Putamen (tissue), 1 donor: ENCODE measurements at places on chromosomes 3 and 15.
A peak's percentile ranks its signal among the peaks of the same experiment; 100 is the strongest.

- DNase-seq, result no peak
Observed at GRCh38 chr3:145865399-145866018, 295.5 kb downstream of the PLOD2 start.

GRCh38 chr3:140285380-140285779 lies 350.4 kb downstream of the CLSTN2 start:
- DNase-seq, result no peak

DNA sequence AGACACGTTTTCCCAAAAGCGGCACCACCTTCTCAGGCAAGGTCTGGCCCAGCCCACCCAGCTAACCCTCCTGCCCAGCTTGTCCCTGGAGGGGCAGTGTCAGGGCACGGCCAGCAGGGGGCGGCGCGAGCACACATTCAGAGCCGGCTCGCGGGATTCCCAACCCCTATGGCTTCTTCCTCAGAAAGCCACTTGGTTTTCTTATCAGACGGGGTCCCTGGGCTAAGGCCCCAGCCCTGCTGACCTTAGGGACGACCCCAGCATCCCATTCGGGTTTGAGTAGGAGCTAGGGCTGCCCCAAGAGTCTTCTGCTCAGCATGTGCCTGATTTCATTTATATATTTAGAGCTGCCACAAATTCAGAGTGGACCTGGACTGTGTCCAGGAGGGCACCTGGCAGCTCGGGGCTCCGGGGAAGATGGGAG lies 14.5 kb downstream of the RLBP1 start:
- DNase-seq, result peak; percentile 72

- DNase-seq, result no peak
Observed at GRCh38 chr15:67446449-67446848, 74.5 kb upstream of the C15orf61 start.

DNA sequence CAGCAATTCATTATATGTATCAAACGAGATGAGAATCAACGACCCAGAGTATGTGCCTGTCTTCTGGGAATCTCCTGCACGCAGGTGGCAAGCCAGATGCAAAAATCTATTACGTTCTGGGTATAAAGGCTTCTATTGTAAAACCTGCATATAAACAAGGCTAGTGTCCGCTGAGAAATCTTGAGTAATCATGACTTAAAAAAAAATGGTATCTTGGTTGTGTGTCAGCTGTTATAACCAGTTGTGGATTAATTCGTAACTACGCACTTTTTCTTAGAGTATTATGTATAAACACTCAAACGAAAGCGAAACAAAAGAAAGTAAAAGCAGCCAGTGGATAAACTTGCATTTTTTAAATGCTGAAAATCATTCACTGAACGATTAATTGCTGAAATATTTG lies 509.1 kb downstream of the RSL24D1 start:
- DNase-seq, result no peak

GRCh38 chr3:116341899-116342298 lies 103.4 kb downstream of the LSAMP start:
- no peak for DNase-seq

DNA sequence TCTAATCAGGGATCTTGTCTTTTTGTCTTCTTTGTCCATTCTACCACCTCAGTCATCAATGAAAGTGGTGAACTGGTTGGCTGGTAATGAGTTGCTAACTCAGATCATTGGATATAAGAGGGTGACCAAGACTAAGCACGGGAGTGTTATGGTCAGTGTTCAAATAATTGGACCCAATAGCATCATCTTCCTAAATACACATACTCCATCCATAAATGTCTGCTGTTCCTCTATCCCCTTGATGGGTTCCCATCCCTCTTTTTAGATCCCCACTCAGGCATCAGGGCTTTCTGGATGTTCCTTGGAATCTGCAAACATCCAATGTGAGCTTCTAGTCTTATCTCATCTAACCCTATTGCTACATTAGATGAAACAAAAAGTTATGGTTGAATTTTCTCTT lies 3.5 kb downstream of the SEMA5B start:
- no peak for DNase-seq

GRCh38 chr3:181722766-181723425 lies 11.2 kb downstream of the SOX2 start:
- DNase-seq, result no peak
